Iris pigment epithelial cell (primary cell): ENCODE measurements at places on chromosomes 5 and 9.

- DNase-seq, result no peak
These were observed 8.0 kb downstream of the BRD3 start for GRCh38 chr9:134059661-134060395.

DNA sequence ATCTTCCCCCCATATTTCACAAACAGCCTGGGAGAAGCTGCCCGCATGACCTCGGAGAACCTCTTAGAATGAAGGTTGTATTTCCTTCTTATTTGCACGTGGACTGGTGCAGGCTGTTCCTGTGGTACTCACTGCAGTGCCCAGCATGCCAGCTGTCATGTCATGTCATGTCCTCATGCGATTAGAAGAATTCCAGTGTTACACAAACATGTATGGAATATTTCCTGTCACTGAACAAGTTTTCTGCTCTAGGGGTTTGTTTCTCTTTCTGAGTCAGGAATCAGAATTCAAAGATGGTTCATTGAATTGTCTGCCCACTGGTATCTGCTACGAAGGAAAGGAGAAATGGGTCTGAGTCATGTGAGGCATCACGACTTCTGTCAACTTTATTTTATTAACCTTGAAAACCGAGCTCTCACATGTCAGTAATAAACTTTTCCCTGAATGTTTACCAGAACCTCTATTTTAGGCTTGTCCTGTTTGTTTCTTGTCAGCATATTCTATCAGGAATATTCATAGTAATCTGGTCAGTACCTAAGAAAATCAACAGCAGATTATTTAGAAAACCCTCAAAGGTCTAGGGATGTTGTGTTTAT, 415.6 kb downstream of the GADD45G start:
- DNase-seq, result no peak

DNA sequence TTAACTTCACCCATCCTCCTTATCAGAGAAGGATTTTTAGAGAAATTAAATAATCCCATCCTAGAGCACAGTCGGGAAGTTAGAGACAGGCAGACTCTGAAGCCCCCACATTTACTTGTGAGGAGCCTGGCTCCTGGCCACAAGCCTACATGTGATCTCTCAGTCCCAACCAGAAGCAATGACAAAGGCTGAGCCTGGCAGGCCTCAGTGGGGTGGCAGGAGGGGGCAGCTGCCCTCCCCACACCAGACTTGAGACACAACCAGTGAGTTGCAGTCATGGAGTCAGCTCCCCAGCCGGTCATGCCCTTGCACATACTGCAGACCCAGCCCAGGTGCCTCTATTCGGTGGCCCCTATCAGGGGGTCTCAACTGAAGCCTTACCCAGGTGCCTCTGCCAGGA, 11.0 kb downstream of the NAIF1 start:
- DNase-seq, result no peak

GRCh38 chr5:111739416-111739815, 17.6 kb downstream of the NREP start:
- DNase-seq, result no peak

DNA sequence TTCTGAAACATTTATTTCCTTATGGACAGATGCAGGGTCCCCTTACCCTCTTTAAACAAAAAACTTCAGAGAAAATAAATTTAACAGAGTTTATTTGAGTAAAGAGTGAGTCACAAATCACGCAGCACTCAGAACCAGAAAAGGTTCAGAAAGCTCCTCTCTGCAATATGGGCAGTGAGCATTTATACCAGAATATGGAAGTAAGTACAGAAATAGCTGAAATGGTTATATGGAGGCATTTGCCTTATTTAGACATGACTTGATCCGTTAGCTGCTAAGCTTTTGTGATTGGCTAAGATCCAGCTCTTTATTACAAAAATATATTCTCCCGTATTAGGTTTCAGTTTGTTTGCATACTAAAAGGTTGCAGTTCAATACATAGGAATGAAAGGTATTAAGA, 1554.1 kb downstream of the EFNA5 start:
- DNase-seq, result peak; percentile 69

- DNase-seq, result no peak
These were observed 23.8 kb upstream of the IER5L start for GRCh38 chr9:129201866-129202265.

- DNase-seq, result peak; percentile 52
These were observed 70.4 kb downstream of the NFIB start for GRCh38 chr9:14243514-14244042.

GRCh38 chr9:78035383-78035993, 3.9 kb upstream of the GNAQ start:
- peak; percentile 84 for DNase-seq

DNA sequence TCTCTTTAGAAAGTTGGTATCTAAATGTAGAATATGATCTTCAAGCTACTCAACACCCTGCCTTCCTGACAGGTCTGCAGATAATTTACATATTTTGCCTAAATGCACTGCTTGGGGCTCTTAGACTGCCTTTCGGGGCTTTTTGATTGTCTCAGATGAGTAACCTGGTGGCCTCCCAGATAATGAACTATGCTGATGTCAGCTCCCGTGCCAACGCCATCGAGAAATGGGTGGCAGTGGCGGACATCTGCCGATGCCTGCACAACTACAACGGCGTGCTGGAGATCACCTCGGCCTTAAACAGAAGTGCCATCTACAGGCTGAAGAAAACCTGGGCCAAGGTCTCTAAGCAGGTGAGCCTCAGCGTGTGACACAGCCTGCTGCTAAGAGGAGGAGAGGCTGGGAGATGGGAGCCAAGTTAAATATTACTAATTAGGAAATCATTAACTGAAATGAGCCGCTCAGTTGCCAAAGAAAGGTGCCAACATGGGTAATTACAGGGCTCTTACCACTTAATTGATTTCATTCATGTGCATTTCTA, 20.8 kb upstream of the CKMT2 start:
- DNase-seq, result no peak

- DNase-seq, result no peak
These were observed 205.6 kb upstream of the CLINT1 start for GRCh38 chr5:158064334-158065123.

- DNase-seq, result no peak
These were observed 106.3 kb upstream of the IRX1 start for GRCh38 chr5:3489239-3489843.

- peak; percentile 42 for DNase-seq
These were observed 948.9 kb upstream of the ARRDC3 start for GRCh38 chr5:92332039-92332438.

GRCh38 chr5:67102708-67103107, 93.9 kb downstream of the CD180 start:
- DNase-seq, result no peak

DNA sequence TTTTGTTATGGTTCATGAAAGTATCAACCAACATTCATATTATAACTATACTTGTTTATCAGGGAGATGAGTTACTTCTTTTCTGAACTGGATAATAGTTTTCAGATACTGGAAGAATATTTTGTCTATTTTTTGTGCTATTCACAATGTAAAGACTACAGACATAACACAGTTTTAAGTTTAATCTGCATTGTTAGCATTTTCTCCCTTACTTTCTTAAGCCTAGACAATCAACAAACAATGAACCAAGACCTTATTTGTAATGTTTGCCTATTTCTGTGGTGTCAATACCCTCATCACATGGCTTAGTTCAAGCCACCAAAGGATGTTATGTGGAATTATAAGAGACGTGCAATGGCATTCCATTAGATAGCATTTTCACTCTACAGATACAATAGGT, 119.5 kb downstream of the CAVIN4 start:
- no peak for DNase-seq

GRCh38 chr9:77133011-77133410, 44.3 kb upstream of the VPS13A start:
- DNase-seq, result no peak

- DNase-seq, result peak; percentile 31
These were observed 153.4 kb upstream of the POU5F2 start for GRCh38 chr5:93894601-93895354.

DNA sequence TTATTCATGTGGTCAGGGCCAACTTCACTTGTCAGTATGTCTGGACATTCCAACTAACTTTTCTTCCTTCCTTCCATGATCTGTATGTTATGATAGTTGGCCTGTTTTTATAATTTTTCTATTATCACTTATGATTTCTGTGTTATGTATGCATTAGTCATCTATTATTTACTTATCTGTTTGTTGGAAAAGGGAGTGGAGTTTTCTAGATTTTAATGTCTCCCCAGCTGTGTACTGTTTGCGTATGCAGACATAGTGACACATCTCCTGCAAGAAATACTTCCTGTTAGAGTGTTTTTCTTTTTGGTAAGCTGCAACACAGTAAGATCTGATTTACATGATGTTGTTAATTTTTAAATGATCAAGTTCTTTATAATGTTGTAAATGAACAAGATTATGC, 8.7 kb upstream of the INSYN2B start:
- peak; percentile 59 for DNase-seq

DNA sequence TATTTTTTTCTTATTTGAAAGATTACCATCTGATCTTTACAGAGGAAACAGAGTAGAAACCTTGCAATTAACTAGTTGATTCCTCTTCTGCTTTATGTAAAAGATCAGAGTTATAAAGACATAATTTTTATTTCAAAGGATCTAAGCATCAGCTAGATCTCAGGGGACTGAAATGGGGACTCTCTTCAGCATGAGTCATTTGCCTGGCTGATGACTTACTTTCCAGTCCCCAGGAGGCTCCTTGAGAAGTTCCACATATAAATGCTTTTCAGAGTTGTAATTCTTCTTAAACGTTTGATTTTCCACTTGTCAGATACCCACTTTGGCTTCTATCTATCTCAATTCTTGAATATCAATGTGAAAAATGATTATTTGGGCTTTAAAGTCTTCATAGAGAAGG, 389.4 kb downstream of the RAB3C start:
- peak; percentile 23 for DNase-seq

DNA sequence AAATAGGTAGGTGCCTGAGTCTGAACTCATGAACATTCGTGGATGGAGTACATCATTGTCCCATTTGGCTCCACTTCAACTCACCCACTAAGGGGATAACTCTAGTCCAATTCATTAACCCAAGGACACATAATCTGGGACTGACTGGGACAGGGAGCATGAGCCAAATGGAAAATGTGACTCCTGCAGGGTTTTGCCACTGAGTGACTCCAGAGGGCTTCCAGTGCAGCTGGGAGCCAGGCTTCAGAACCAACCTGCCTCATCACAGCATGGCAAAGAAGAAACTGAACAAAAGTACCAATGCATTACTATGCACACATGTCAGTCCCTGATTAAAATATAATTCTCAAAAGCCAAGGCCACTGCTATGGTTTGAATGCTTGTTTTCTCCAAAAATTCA, 159.7 kb upstream of the SNX2 start:
- no peak for DNase-seq

DNA sequence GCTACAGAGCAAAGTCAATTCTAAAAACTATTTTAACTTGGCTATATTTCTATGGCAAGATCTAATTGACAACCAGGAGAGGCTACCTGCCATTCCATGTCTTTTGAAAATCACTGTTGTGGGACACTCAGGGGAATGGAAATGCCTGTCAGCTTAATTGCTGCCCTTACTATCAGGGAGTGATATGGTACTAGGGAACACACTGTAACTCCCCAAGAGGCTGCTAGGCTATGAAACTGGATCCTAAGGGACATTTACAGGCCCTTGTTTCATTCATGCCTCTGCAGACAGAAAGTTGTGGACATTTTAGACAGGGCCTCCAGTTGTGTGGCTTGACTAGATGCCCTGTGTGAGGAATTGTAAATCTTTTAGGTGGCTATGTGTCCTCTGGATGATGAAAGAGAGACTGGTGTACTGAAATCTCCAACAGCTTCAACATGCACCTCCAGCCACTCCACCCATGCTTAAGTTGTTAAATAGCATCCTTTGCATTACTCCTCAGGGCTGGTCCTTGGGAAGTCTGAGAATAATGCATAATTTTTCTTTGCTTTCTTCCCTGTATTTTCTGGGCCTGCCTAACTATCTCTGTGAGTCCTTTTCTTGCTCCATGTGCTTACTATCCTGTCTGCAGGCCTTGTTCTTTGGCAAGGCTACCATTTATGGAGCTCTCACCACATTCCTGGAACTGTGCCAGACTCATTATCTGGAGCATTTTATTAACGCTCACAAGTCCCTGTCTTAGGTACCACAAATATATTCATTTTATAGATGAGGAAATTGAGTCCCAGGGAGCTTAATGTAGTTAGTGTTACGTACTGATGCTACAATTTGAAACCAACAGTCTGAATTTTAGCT, 3.2 kb downstream of the MROH2B start:
- no peak for DNase-seq

DNA sequence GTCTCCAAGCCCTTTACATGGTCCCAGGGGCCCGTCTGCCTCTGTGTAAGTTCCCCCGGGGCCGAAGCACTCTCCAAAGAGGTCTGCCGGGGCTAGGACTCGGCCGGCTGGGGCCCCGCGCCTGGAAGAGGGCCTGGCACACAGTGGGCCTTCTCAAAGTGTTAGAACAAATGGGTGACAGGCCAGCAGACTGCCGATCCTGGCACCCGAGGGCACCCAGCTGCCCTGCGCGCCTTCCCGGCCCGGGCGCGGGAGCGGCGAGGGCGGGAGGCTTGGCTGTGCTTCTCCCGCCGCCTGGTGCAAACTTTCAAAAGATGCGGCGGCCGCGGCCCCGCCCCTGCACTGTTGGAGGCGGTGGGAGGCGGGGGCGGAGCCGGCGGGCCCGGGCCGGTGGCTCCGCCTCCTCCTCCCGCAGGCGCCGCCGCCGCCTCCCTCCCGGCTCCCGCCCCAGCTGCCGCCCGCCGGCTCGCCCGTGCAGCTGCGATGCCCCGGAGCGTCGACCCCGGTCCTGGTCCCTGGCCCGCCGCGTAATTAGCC, at the start of gene NEURL1B:
Gene NEURL1B, plus strand, starts transcription at position 442 of the 537 bp plus-strand sequence. CDS start 144 bp downstream, outside the sequence.
- peak; percentile 42 for DNase-seq

GRCh38 chr9:109182940-109183798, 16.1 kb upstream of the FRRS1L start:
- peak; percentile 32 for DNase-seq

GRCh38 chr9:17171309-17172094, 36.7 kb downstream of the CNTLN start:
- DNase-seq, result no peak

- no peak for DNase-seq
These were observed 3.9 kb upstream of the IL5 start for GRCh38 chr5:132547269-132547668.

DNA sequence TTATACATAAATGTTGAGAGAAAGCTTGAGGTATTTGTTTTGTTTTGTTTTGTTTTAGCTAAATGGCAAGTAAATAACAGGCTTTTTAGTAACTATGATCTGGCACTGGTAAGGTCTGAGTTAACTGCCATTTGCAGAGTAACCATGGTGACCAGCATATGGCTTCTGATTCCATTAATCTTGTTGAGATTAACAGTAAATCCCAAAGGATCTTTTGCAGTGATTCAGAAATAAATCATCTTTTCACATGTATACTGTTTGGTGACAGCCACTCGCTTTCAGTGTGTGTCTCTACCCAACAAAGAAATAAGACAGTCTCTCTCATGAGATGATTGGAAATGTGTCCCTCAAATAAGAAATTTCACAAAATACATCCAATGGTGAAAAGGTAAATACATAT, 235.6 kb downstream of the RAB3C start:
- DNase-seq, result no peak

DNA sequence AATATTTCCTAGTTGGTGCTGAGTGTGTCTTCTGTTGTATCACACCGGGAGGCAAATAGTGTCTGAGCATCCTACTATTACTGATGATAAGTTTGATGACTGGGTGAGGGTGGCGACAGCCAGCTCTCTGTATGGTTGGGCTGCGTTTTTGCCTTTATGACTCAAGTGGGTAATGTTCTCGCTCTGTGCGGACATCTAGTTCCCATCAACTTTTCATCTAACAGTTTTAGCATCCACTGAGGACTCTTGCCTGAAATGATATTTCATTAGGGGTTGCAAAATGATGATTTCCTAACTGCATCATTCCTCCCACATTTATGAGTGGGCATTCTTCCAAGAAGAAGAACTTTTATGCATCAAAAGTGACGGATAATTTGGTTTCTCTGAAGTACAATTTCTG, 26.5 kb downstream of the HMCN2 start:
- DNase-seq, result no peak

- peak; percentile 94 for DNase-seq
These were observed at the start of gene GRAMD2B for GRCh38 chr5:126422994-126423788. Gene GRAMD2B, plus strand, starts transcription at chr5:126423409. Its CDS starts 198 bp downstream, at chr5:126423607.
